Stimulated activated CD8-positive, alpha-beta memory T cell treated with anti-CD3 and anti-CD28 coated beads, Interleukin-4, amount 100 ng/mL, for 24 hours (primary cell): ENCODE measurements at places on chromosomes 7 and 10.

DNA sequence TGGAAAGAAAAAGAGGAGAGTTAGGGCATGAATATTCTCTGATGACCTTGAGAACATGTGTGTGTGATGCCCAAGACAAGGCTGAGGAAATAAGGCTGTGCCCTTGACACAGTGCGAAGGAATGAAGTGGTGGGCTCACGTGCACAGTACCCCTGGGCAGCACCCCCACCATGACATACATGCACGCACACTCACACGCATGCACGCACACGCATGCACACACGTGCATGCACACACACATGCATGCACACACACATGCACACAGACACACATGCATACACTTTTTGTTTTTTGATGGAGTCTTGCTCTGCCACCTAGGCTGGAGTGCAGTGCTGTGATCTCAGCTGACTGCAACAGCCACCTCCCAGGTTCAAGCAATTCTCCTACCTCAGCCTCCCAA, 118.1 kb downstream of the GATA3 start:
- DNase-seq = no peak

DNA sequence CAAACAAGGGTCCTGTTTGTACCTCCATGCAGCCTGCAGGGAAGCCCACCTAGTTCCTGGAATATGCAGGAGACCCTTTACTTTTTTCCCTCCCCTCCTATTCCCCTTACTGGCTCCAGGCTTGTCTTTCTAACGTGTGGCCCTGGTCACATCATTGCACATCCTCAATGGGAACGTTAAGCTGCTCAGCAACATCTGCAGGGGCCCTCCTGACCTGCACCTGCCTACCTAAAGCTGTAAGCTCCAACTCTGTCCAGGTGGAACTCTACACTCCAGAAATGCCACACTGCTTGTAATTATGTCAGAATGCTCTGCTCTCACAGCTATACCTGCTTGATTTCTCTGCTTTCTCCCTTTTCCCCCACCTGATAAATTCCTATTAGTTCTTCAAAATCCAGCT, 72.1 kb downstream of the ARMC3 start:
- no peak for DNase-seq

- no peak for DNase-seq
Measured at GRCh38 chr7:11516328-11516727, 315.7 kb downstream of the THSD7A start.

DNA sequence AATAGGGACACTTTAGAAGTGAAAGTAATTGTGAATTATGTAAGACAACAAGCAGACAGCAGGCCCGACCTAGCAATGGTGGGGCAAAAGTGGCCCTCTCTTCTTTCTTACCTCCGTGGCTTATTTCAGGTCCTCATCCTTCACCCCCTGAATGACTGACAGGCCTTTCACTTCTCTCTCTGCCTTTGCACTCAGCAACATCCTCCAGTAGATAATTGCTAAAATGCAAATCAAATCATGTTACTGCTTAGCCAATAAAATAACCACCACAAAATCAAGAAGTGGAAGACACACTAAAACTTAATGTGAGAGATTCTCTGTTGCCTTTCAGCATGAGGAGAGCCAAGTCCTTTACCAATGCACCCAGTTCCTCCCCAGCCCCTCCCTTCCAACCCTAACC, 274.6 kb upstream of the ZNF32 start:
- no peak for DNase-seq

- no peak for DNase-seq
Measured at GRCh38 chr7:129949292-129950133, 3.2 kb downstream of the UBE2H start.
